ENCODE measurements at places on chromosomes 6 and 20.

- DNase-seq: no peak
Measured at GRCh38 chr6:40799296-40800140, 212.4 kb upstream of the LRFN2 start.

- DNase-seq: no peak
Measured at GRCh38 chr6:70575899-70576495, 9.3 kb downstream of the SDHAF4 start.

GRCh38 chr6:45445749-45446549 is 68.2 kb upstream of the SUPT3H start:
- no peak for DNase-seq

DNA sequence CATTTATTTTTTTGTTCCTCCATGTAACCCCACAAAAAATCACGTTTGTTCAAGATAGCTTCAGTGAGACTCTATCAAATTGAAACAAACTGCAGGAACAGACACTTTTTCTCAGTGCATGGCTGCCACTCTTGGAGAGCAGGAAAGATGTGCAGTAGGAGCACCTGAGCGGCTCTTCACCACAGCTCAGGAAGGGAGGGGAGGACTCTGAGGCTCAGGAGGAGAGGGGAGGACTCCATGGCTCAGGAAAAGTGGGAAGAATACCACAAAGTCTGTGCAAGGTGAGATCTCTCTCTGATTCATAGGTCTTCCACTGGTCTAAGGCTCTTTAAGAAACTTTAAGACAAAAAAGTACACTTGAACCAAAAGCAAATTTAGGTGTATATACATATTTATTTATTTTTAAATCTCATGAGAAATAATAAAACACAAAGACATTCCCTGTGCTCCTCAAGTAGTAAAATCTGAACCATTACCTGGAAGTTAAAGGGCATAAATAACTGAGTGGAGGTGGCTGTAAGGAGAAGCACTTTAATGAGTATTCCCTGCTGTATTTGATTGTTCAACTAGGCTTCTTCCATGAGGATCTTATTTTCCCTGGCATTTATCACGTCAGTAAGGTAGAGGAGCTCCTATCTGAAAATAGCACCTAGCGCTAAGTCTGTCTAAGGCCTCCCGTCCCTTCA is 69.2 kb upstream of the CCN6 start:
- DNase-seq: no peak

GRCh38 chr20:26308961-26309360 is 612.3 kb upstream of the ZNF337 start:
- DNase-seq: no peak

GRCh38 chr6:110412360-110412759 is 3.0 kb downstream of the DDO start:
- DNase-seq: no peak

- DNase-seq: no peak
Measured at GRCh38 chr6:108778421-108779186, 69.6 kb upstream of the ARMC2 start.

DNA sequence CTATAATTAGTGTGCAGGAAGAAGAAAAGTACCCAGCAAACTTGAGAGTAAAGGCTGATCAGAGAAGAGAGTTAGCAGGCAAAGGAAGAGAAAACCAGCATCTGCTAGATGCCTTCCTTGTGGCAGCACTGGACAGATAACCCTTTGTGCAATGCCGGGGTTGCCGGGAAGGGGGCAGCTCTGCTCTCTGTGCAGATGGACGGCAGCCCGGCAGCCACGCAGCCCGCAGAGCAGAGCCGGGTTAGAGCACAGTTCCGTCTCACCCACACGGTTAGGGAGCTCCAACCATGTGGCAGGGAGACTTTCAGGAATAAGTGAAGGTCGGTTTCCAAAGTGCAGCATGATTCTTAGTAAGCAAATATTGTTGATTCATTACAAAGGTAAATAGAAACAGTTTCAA is 80.0 kb upstream of the RPS6KA2 start:
- DNase-seq: no peak

GRCh38 chr20:5024982-5025381 is 23.7 kb upstream of the SLC23A2 start:
- no peak for DNase-seq

DNA sequence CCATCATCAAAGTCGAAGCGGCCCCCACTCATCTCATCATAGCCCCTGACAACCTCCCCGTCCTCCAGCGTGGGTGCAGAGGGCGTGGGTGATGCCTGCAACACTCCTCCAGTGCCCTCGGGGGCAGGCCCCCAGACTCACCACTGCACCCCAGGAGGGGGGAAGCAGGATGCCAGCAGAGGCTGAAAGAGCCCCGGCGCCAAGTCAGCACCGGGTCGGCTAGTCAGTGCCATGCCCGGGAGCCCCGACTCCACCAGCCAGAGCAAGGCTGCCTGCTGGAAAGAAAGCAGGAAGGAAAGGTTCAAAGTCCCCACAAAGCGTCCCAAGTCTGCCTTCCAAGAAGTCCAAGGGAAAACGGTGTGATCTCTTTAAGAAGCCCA is 324 bp downstream of the JPH2 start:
- DNase-seq: no peak

DNA sequence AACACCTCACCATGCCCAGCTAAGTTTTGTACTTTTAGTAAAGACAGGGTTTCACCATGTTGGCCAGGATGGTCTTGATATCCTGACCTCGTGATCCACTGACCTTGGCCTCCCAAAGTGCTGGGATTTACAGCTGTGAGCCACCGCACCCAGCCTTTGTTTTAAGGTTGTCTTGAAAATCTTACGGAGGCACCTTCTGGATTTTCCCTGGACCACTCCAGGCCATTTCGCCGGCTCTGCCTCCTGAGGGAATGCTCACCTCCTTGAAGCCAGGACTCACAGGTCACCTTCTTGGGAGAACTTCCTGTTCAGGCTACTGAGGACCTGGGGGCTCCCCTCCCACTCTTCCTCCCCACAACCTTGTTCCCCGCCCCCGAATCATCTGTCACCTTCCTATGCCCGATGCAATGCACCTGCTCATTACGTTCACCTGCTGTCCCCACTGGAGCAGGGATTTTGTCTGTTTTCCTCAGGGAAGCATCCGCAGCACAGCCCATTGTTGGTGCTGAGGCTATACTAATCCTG is 19.4 kb upstream of the RAET1L start:
- no peak for DNase-seq

- no peak for DNase-seq
Measured at GRCh38 chr6:49453221-49453620, 9.8 kb downstream of the MMUT start.

DNA sequence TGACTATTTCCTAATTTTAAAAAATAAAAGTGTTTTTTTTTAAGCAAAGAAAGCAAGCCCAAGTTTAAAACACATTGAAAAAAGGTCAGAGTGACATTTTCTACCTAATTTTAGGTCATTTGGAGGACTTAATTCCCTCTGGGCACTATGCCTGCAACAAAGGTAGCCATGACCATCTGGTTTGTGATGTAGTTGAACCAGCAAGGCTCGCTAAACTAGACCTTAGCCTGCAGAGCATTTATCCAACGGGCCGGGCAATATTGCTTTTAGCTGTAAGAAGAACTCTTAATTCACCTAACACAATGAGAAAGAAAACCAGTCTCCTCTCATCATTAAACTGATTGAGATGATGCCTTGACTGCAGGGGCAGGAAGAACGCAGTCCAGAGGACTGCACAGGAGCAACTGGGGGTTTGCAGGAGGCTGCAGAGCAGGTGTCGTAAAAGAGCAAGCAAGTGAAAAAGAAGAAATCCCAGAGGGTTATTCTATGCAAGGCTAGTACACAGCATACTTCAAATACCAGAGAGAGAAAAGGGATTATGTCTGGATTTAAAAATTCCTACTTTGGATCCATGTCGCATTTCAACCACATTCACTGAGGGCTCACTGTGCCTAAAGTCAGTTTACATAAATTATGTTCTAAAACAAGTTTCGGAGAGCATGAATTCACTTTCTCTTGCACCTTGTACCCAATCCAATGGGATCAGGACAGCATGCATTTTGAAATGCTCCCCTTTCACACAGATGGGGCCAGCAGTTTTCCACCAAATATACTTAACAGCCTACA is 12.8 kb downstream of the TRAF3IP2 start:
- DNase-seq: no peak

- no peak for DNase-seq
Measured at GRCh38 chr20:25082498-25082873, 545 bp upstream of the VSX1 start.

DNA sequence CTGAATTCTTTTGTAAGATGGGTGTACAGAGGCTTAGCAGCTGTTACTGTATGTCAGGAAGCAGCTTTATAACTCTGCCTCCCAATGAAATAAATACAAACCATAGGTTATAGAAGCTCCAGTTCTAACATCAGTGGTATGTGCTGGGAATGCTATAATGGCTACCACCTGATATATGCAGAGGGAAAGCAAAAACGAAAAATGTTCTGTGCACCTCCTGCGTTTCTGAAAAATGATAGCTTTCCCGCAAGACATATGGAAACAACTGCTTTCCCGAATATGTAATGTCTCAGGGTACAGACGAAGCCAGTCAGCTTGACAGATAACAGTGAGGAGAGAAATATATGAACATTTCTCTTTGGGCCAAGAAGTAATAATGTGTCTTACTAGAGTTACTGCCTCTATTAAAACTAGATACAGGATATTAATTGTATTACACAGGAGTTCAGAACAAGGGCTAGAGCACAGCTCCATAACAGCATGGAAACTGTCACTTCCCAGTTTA is 517.0 kb upstream of the NRSN1 start:
- no peak for DNase-seq

GRCh38 chr6:25013246-25013645 is 77.5 kb upstream of the RIPOR2 start:
- DNase-seq: no peak

DNA sequence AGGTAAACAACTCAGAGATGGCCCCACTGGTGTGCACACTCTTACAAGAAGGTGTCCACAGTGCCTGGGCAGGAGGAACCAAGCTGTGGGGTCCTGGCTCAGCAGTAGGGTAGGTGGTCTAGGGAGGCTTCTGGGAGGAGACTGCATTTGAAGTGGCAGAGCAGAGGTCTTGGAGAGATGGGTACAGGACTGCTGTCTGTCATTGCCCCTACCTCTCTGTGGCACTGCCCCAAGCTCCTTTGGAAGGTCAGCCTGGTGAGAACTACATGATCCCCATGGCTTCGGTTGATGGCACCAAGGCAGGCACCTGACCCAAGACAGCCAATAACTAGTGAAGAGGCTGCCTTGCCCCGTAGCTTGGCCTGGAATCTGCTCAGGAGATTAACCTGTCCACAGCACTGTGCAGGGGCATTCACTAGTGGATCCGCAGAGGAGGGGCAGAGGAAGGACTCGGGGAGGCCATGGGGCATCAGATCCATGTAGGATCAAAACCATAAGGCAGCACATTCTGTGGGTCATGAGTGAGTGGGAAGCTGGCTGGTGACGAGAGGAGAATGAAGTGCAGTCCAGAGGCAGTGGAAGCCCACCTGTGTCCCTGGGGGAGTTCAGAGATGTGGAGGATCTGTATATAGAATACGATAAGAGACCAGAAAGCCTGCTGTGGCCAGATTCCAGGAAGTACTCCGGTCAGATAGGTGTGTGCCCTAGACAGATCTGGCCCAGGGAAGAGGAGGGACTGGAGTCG is 162.0 kb downstream of the GRM4 start:
- no peak for DNase-seq

DNA sequence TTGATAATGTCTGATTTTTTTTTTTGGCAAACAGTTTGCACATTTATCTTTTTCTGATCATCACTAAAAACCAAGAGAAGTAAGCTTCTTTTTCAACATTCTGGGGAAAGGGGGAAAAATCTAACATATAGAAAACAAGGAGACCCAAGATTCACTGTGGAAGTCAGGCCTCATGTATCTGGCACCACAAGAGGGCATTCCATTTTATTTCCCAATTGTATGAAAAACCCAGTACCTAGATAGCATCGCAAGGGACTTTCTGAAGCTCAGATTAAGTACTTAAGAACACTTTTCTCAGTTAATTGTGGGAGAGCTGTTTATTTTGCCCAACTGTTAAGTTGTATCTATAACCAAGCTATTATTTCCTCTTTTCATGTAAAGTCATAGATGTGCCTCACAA is 152.9 kb downstream of the KLHL32 start:
- no peak for DNase-seq

- DNase-seq: no peak
Measured at GRCh38 chr6:70764706-70765105, 97.0 kb downstream of the SMAP1 start.

GRCh38 chr20:21099751-21100577 is 6.2 kb downstream of the LINC00237 start:
- DNase-seq: peak; percentile 47

DNA sequence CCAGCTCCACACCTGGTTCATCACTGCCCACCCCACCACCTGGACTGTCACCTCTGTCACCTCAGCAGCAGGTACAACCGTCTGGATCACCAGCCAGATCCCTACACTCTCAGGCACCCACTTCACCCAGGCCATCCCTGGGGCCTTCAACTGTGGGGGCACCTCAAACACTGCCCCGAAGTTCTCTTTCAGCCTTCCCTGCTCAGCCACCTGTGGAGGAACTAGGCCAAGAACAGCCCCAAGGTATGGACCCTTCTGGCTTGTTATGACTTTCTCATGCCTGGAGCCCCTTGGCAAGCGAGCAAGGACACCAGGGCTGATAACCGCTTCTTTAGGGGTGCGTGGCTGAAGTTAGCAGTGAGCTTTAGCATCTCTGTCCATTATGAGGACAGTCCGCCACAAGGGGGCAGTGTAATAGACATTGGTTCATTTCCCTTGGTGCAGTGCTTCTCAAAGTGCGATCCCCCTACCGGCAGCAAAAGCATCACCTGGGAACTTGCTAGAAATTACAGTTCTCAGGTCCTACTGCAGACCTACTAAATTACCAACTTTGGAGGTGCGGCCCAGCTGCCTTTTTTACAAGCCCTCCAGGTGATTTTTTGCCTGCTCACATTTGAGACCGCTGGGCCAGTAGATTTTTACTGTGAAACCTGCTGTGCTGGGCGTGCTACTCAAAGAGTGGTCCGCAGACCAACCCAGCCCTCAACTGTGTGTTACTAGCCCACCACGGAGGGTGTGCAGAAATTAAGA is 32.5 kb downstream of the PNPLA1 start:
- peak; percentile 89 for DNase-seq

GRCh38 chr6:112439432-112439831 is 92.3 kb downstream of the RFPL4B start:
- DNase-seq: no peak

DNA sequence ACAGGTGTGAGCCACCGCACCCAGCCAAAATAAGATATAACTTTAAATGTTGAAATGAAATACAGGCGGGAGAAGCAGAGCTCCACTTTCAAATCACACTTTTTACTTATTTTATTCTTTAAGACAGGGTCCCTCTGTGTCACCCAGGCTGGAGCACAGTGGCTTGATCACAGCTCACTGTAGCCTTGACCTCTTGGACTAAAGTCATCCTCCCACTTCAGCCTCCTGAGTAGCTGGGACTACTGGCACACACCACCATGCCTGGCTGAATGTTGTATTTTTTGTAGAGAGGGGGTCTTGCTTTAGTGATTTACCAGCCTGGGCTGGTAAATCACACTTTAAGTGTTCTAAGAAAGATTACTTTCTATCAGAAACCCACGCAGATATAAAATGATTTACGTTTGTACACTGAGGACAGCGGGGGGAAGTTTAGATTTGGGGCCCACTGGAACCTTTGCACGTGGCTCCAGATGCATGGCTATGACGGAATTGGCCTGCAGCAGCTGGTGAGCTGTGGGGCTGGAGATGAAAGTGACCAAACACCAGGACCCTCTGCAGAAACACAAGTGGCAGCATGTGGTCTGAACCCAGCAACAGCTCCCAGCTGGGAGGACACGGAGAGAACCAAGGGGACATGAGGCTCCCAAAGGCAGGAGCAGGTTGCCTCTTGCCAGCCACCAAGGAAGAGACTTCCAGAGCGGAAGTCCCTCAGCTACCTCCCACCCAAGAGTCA is 26.4 kb upstream of the TLDC2 start:
- no peak for DNase-seq

- DNase-seq: no peak
Measured at GRCh38 chr20:15047042-15047441, 709.6 kb upstream of the FLRT3 start.
